ENCODE measurements at places on chromosomes 1 and 21.

DNA sequence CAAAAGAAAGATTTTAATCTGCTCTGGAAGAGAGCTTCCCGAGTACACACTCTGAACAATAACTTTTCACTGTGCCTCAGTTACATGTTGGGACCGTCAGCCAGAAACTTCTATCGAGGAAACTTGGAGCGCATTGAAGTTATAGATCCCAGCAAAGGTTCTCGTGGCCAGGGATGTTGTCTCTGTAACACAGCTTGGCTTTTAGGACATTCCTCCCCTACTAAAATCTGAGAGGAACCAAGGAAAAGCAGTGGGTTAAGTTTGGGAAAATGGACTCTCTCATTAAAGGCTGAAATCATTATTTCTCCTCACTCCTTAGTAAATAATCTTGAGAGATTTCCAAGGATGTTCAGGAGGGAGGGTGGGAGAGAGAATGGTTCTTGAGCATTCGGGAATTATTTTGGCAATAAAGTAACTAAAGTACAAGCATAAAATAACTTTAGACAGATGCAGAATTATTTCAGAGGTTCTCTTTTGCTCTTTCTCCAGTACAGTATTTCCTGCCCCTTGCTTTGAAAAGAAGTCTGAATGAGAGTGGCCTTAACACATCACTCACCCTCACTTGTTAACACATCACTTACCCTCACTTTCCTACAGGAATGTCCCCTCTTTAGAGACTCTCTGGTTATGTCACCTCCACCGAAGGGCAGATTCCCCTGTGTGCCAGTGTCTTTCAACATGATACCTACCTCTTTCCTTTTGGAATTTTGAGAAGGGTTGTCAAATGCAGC is 1.8 kb upstream of the NFIA start:
- no peak for DNase-seq

DNA sequence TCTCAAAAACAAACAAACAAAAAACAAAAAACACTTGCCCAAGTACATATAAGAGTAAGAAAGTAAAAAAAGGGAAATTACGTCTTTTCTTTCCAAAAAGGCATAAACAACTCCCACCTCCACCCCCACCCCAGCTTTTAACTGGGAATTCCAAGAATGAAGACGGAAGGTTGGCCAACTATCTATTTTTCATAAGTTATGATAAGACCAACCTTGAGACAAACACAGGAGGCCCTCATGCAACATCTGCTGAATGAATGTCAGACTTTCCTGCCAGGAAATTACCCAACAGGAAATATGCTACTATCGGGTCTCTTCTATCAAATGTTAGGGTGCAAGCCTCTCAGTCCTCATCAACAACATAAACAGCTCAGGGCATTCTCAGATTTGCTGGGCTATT is 1.9 kb downstream of the BSDC1 start:
- DNase-seq = no peak

GRCh38 chr1:229156872-229157271 is 114.0 kb upstream of the RAB4A start:
- no peak for DNase-seq

DNA sequence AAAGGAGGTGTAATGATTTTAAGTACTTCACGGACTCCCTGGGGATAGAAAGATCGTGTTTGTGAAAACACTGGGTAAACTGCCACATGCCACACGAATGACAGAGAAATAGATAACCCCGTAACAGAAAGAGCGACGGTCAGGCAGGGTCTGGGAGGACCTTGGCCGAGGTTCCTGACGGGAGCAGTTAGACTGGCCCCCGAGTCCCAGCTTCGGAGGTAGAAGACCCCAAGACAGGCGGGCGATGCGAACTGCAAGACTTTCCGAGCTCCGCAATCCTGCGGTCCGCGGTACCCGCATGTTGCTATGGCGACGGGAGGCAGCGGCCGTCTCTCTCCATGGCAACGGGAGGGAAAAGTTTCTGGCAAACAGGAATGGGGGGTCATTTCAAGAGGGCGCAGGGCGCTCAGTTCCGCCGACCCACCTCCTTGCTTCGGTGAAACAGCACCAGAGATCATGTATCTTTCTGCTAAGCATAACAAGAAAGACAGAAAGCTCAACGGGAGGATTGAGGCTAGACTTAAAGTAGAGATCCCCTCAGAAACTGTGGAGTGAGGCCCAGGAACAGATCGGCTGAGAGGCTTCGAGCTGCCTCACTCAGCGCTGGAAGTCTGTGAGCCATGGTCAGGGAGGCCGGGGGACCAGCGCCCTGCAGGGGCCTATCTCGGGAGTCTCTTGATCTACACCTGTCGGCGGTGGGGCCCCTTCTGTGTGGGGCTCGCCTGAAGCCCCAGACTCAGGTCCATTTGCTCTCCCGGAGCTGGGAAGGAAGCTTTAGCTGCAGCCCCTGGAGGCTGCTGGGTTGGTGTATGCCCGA is 685 bp upstream of the SYT6 start:
- no peak for DNase-seq

DNA sequence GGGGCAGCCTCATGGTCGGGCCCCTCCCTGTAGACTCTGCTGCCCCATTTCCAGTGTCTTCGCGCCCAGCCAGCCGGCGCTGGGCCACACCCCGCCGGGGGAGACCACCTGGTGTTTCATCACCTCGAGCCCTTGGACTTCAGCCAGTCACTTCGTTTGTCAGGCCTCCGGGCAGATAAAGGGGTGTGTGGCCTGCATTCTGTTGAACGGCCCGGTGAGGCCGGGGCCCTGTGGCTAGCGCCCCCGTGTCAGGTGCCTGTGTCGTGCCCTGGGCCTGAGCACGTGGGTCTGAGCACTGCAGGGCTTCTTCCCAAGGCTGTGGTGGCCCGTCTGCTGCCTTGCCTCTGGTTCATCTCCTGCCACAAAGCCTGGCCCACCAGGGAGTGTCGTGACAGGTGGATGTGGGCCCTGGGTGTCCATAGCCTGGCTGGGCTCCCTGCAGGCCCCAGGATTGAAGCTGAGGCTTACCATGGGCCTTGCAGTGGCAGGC is 65.2 kb upstream of the DIP2A start:
- no peak for DNase-seq

GRCh38 chr1:64955097-64956009 is 11.0 kb downstream of the JAK1 start:
- no peak for DNase-seq

- no peak for DNase-seq
Measured at GRCh38 chr1:209490013-209490412, 93.5 kb upstream of the CAMK1G start.

DNA sequence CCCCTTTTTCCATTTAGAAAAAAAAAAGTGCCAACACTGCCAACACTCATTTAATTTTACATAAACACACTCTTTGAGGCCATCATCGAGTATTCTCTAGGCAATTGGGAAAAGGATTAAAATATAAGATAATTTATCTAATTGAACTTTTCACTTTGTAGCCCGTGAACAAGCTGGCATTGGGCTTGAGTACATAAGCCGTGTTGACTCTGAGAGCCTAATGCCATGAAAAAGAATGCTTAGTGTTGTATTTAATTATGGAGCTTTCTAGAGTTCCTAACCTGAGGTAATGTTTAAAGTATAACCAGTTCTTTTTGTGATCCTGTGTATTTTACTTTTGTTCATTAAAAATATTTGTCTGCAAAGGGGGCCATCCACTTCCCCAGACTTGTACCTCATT is 193.8 kb downstream of the LYPLAL1 start:
- DNase-seq = no peak

DNA sequence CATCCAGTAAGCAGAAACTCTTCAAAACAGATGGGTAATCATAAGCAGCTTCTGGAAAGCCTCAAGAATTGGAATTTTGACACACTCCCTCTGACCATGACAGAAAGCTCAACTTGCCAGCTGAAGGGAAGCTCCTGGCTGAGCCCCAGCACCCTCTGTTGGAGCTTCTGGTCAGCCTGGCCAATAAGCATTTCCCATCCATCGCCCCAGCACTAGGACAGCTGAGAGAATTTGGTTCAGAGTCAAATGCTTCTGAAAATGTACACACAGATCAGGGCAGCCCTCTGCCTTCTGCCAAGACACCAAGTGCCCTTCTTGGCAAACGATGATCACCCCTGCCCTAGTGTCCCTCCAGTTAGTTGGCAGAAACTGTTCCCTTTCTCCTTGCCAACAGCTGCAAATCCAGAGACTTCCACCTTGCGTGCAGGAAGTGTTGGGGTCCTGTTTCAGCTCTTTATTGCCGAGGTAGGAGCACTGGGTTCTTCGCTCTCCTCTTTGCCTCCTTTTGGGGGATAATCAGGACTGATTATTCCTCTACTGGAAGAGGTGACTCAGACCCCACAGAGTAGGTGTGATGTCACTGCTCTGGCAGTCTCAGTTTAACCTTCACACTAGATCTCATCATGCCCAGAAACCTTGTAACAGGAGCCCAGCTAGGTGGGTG is 11.9 kb downstream of the PIGV start:
- no peak for DNase-seq

DNA sequence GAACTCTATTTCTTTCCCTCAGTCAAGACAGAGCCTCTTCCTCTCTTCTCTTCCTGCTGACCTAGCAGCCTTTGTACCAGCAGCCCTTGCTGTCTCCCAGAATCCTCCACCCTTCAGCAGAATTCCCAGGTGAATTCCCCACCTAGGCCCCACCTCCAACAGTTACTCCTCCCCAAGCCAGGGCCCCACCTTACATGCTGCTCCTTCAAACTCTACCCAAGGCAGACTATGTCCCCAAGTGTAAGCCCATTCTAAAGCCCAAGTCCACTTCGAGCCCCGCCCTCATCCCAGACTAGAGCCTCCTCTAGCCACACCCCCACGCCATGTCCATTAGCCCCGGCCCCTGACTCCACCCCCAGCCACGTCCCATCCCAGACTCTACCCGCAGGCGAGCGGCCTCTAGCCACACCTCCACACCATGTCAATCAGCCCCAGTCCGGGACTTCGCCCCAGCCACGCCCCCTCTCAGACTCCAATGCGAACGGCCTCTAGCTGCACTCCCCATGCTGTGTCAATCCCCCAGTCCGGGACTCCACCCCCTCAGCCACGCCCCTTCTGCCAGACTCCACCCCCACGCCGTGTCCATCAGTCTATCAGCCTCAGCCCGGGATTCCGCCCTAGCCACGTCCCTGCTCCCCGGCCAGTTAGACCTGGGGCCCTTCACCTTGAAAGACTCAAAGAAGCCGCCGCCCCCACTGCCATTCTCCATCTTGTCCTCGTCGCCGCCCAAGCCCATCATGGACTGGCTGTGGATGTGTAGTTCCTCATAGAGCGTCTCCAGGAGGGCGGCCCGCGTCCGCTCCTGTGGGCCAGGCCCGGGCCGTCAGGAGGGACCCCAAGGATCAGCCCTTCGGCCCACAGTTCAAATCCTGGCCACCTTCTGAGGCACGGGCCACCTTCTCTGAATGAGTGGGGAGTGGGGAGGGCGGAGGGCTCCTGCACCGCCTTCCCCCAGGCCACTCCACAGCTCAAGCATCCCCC is 61.3 kb downstream of the RAP1GAP start:
- no peak for DNase-seq

DNA sequence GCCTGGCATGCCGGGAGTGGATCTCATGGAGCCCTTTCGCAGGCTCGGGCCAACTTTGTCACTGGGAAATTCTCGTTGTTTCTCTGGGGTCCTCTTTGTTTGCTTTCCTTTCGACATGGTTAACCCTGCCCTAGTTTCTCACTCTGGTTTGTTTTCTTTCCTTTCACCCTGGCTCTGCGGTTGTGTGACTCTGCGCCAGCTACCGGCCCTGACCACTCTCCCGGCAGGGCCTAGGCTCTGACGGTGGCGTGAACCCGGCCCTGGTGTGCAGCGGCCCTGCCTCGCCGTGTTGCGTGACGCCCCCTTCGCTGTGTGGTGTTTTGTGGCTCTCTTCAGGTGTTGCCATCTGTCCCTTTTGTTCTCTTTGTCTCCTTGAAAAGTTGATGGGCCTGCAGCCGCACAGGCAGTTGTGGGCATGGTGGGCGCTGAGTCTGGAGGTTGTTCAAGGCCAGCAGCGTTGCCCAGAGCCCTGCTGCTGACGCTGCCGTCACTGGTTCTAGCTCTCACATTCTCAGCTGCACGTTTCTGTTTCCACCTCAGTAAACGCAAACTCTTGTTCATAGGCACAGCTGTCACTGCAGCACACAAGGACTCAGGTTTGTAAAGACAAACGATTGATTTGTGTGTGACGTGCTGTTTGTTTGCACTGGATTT is 64.6 kb upstream of the DIP2A start:
- DNase-seq = no peak

- DNase-seq = no peak
Measured at GRCh38 chr1:29243023-29243870, 6.9 kb downstream of the PTPRU start.

GRCh38 chr1:37317870-37318467 is 156.4 kb upstream of the ZC3H12A start:
- DNase-seq = no peak

GRCh38 chr21:46066591-46067331 is 31.2 kb upstream of the COL6A2 start:
- no peak for DNase-seq

- DNase-seq = no peak
Measured at GRCh38 chr1:204198348-204199340, 2.4 kb upstream of the KISS1 start.

- no peak for DNase-seq
Measured at GRCh38 chr21:28776251-28776650, 216.4 kb downstream of the LTN1 start.
